ENCODE measurements at places on chromosomes 4 and X.

DNA sequence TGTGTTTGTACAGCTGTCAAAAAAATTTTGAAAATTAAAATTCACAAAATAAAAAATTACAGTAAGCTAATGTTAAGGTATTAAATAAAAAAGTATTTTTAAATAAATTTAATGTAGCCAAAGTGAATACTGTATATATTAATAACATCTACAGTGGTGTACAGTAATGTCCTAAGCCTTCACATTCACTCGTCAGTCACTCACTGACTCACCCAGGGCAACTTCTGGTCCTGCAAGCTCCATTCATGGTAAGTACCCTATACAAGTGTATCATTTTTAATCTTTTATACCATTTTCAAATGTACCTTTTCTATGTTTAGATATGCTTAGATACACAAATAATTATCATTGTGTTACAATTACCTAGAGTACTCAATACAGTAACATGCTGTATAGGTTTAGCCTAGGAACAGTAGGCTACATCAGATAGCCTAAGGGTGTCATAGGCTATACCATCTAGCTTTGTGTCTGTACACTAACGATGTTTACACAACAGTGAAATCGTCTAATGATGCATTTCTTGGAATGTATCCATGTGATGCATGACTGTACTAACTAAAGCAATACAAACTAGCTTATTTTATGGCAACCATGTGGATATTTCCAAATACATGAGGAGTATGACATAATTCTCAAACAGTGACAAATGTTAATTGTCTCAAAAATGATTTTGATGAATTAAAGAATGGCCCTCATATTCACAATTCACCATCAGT is 13.7 kb downstream of the DDX60 start:
- no peak for DNase-seq

GRCh38 chr4:38873290-38873944 is 5.8 kb downstream of the FAM114A1 start:
- DNase-seq = no peak

- DNase-seq = no peak
Measured at GRCh38 chrX:141969706-141970105, 66.0 kb downstream of the MAGEC1 start.

- peak; percentile 16 for DNase-seq
Measured at GRCh38 chrX:153766098-153766817, 2.2 kb downstream of the PLXNB3 start.

DNA sequence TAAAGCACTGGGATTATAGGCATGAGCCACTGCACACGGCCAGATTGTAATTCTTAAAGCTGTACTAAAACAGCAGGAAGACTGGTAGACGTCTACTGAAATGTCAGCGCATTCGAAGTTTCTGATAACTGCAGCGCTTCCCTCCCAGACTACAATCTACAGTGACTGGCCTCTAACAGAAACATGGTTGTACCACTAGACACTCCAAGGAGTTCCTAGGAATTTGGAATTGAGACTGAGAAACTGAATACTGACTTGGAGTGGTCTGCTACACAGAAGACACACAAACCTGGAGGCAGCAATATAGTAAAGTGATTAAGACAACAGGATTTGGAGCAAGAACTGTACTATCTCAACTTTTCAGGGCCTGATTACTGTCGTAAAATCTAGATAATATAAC is 937 bp downstream of the HELQ start:
- DNase-seq = no peak

DNA sequence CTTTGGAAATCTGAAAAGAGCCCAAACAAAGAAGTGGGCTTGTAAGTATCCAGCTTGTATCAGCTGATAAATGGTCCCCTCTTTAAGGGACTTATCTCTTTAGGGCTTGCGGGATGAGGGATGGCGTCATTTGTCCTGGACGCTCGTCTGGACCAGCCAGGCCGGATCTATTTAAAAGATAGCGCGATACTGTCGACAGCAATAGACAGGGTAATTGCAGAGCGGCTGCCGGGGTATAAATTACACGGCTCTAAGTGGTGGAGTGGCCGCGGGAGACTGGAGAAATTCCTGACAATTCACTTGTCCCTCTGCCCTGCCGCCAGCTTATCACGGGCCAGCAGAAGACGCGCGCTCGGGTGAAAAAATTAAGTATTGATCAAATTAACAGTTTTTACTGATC is 90.7 kb downstream of the FAM53A start:
- DNase-seq = no peak

GRCh38 chrX:37684426-37684825 is 1.2 kb upstream of the XK start:
- DNase-seq = no peak

- peak; percentile 60 for DNase-seq
Measured at GRCh38 chr4:15755321-15756155, 22.6 kb upstream of the CD38 start.

DNA sequence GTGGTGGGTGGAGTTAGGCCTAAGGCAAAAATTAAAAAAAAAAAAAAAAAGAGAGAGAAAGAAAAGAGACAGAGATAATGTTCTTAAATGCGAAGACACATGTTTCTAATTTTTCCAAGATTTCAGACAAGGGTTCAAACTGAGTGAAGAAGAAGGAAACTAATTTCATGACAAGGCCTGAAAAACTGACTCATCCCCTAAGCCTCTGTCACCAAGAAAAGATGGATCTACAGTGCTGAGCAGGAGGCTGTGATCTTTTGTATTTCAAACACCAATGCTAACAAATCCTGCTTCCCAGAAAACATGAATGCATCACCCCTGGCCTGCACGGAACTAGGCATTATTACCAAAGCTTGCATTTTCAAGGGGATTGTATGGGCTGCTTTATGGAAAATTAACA is 75.3 kb downstream of the PPARGC1A start:
- DNase-seq = no peak

- DNase-seq = no peak
Measured at GRCh38 chr4:15455290-15455689, 14.4 kb upstream of the CC2D2A start.

DNA sequence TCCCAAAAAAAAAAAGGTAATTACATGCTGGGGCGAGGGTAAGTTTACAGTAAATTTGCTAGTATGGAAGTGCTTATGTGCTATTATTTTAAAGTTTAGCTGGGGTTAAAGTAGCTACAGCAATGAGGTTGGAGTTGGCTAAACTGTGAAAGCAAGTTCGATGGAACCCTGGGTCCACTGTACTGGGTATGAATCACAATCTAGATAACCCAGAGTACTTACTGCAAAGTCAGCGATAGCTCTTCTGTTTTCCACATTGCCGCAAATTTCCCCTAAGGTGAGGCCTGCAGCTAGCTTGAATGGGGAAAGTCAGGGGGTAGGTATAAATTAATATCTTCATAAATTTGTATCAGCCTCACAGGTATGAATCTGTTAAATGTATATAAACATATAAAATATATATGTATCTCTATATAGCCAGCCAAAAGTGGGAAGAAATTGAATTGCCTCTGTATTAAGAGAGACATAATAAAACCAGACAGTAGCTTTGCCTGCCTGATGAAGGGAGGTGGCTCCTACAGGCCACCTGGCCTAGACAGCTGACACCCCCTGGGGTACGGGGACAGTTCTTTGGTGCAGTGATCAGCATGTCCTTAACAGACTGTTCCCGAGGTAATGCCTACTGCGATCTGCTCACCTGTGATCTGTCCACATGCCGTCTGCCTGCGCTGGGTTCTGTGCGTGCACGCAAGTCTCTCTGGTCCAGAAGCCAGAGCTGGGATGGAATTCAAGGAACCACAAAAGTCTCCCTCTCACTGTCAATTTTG is 30.6 kb downstream of the CLRN2 start:
- DNase-seq = no peak

- no peak for DNase-seq
Measured at GRCh38 chr4:53861856-53862610, 202.4 kb downstream of the CHIC2 start.

- DNase-seq = no peak
Measured at GRCh38 chrX:47297874-47298273, 65.1 kb downstream of the USP11 start.

GRCh38 chr4:41178372-41179370 is 35.7 kb downstream of the APBB2 start:
- no peak for DNase-seq

DNA sequence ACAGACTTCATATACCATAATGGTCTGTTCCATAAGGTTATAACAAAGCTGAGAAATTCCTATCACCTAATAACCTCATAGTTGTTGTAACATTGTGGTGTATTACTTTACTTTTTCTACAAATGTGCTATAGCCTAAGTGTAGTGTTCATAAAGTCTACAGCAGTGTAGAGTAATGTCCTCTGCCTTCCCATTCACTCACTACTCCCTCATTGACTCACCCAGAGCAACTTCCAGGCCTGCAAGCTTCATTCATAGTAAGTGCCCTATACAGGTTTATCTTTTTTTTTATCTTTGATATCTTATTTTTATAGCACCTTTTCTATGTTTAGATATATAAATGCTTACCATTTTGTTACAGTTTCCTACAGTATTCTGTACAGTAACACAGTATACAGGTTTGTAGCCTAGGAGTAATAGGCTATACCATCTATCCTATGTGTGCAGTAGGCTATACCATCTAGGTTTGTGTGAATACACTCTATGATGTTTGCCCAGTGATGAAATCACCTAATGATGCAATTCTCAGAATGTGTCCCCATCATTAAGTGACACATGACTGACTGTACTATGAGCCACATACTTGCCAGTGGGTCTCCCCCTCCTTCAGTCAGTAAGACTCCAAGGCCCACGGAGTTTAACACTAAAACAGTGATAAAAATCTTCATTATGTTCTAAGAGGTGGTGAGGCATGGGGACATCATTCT is 299.9 kb downstream of the UNC5C start:
- DNase-seq = peak; percentile 20

- no peak for DNase-seq
Measured at GRCh38 chr4:55549888-55550287, 3.2 kb upstream of the CLOCK start.

- DNase-seq = no peak
Measured at GRCh38 chrX:108114541-108114940, 23.0 kb downstream of the ATG4A start.

GRCh38 chrX:10486373-10486772 is 134.0 kb downstream of the MID1 start:
- DNase-seq = no peak

DNA sequence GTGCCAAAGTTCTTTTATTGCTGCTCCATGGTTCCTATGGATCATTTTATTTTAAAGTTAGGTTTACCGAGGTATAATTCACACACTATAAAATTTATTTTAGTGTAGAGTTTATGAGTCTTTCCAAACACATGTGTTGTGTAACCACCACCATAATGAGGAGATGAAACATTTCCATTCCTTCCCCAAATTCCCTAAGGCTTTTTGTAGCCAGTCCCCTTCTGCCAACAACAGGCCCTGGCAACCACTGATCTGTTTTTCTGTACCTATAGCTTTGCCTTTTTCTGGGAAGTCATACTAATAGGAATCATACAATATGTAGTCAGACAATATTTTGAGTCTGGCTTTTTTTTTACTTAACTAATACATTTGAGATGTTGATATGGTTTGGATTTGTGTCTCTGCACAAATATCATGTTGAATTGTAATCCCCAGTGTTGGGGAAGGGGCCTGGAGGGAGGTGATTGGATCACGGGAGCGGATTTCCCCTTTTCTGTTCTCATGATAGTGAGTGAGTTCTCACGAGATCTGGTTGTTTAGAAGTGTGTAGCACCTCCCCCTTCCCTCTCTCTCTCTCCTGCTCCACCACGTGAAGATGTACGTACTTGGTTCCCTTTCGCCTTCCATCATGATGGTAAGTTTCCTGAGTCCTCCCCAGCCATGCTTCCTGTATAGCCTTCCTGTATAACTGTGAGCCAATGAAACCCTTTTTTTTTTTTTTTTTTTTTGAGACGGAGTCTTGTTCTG is 59.6 kb upstream of the DHX15 start:
- no peak for DNase-seq

- no peak for DNase-seq
Measured at GRCh38 chr4:36532670-36533379, 251.4 kb downstream of the DTHD1 start.

- no peak for DNase-seq
Measured at GRCh38 chrX:139972629-139973624, 7.6 kb upstream of the CXorf66 start.

DNA sequence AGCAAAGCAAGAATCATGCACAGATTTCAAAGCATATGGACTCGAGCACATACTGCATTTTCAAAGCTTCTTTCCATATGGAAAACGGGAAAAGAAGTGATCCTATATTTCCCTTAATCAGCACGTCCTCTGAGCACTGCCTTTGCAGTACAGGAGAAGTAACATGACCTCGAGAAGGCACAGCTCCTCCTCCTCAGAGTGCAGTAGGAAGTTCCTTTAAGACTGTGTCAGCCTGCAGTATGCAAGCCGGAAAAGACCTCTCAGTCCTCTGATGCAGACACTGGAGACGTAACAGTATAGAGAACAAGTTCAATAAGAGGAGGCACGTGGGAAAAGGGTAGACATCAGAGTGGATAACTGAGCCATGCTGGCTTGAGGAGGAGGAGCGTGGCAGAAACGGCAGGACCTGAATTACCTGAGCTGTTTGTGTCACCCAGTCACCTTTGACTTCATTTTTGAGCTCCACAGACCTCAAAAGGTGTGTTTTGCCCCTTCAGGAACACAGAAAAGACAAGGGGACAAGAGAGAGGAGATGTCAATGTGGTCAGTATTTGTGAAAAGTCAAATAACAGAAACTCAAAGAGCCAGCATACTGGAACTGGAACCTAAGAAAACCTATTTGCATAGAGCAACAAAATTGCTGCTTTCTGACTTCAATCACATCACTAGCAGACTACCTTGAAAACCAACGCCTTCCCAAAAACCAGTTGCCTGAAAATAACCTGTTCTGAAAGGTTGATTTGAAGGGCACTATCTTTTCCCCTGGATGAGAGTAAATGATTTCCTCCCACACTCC is 20.8 kb downstream of the IRF2 start:
- DNase-seq = no peak

DNA sequence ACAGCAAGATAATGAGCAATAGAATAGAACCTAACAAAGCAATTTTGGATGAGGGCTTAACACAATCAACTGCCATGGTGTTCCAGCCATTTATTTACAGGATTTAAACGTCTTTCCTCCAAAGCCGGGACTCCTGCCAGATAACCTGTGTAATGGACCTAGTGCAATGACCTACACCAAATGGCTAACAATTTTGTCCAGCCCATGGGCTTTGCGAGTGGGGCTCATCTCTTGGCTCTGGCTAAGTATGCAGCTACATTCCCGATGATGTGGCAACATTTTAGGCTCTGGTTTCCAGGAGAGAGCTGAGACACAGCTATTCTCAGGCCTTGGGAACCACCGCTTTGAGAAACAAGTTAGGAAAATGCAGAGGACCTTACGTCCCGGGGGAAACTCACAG is 822.3 kb upstream of the FTHL17 start:
- no peak for DNase-seq

DNA sequence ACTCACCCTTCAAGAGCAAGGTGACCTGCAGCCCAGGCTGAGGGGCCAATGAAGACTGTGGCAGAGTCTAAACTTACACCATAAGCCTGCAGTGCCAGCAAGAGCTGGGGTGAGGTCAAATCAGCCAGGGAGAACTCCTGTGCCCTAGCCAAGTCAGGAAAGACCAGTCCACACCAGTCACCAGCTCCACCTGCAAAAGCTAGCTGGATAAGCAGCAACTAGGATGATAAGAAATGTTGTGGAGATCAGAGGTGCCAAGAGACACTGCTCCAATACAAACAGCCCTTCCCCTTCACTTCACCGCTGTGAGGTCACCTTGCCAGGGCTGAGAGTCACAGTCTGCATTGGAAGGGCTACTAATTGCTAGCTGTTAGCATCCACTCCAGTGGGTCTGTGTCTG is 31.3 kb downstream of the NIPAL1 start:
- no peak for DNase-seq

GRCh38 chr4:175997291-175997690 is 68.3 kb upstream of the WDR17 start:
- DNase-seq = no peak

- no peak for DNase-seq
Measured at GRCh38 chr4:84804136-84804535, 162.4 kb downstream of the WDFY3 start.

Data from stimulated activated CD4-positive, alpha-beta T cell treated with anti-CD3 and anti-CD28 coated beads, Interleukin-12 subunit alpha, Interleukin-12 subunit beta, amount 100 ng/mL, for 48 hours (primary cell).